ENCODE measurements at places on chromosomes 13 and 19. TPM values are rescaled to one million over a fixed set of nuclear protein-coding genes. Genes with fewer than 3 reads are reported as not detected.

PRR36 gene
- not detected for total RNA-seq

KLF2 gene
- 445 TPM for total RNA-seq

PNMA8B gene
- total RNA-seq: not detected

GDF15 gene
- 0.50 TPM for total RNA-seq

MEX3D gene
- 2.1 TPM for total RNA-seq

ADGRL1 gene
- total RNA-seq: 37.8 TPM

SMIM24 gene
- 0.71 TPM for total RNA-seq

CAMSAP3 gene
- 0.05 TPM for total RNA-seq

ZNF737 gene
- 43.2 TPM for total RNA-seq

NUFIP1 gene
- total RNA-seq: 5.8 TPM

CYSLTR2 gene
- 2.3 TPM for total RNA-seq

ZSCAN4 gene
- not detected for total RNA-seq

ATP8A2 gene
- total RNA-seq: 1.2 TPM

ZNF667 gene
- 1.1 TPM for total RNA-seq

CYP2F1 gene
- 0.32 TPM for total RNA-seq

PSG6 gene
- total RNA-seq: not detected

PRDX2 gene
- 117 TPM for total RNA-seq

CYP4F2 gene
- not detected for total RNA-seq

ACP7 gene
- total RNA-seq: not detected

SOHLH2 gene
- not detected for total RNA-seq

PEG3 gene
- not detected for total RNA-seq

ZNF763 gene
- 15.0 TPM for total RNA-seq

VSTM1 gene
- total RNA-seq: 1.7 TPM

ZNF253 gene
- 11.7 TPM for total RNA-seq

FOSB gene
- total RNA-seq: 738 TPM

RCBTB1 gene
- 16.3 TPM for total RNA-seq

TGFBR3L gene
- total RNA-seq: 2.3 TPM

NCR1 gene
- total RNA-seq: 22.1 TPM

MAST1 gene
- total RNA-seq: 1.2 TPM

C19orf44 gene
- 1.5 TPM for total RNA-seq

SBK2 gene
- total RNA-seq: not detected

ZMYM2 gene
- 58.1 TPM for total RNA-seq

GPC6 gene
- total RNA-seq: not detected

IRS2 gene
- 3.6 TPM for total RNA-seq

CDX2 gene
- not detected for total RNA-seq

CEACAM20 gene
- total RNA-seq: not detected

Measured in naive thymus-derived CD4-positive, alpha-beta T cell (primary cell).